ENCODE measurements at places on chromosomes 3 and 15.

DNA sequence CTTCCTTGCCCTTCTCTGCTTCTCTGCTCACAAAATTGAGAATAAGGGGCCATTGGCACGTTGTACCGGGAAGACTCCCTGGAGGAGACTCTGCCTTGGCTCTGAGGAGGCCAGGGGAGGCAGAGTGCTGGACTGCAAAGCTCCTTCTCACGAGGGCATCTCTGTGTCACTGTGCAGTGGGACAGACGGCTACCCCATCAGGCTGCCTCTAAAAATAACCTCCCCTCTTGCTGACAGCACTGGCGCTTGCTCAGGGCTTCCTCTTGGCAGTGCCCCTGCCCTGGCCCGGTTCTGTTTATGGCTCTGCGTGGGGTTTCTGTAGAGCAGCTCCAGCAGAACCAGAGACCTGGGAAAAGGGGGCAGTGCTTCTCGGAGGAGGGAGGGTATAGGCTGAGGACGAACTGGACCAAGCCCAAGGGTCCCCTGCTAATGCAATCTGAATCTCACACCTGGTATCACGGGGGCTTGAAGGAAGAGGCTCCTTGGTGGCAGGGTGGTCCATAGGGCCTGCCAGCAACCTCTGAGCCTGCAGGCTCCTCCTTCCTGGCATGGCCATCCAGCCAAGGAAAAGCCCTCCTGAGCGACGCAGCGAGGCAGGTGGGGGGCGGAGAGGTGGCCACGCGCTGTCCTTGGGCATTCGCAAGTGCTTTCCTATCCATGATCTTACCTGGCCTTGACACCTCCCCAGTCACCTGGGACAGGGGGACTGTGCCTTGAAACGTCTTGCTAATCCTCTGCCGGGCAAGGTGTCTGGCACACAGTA, 63.3 kb upstream of the TLE3 start:
- H3K4me1 ChIP-seq, result no peaks in the 10 kb centered on the region
- H3K27me3 ChIP-seq, result 0 out of 2 replicates have a peak, but pooled peaks cover 9% of the 10 kb centered on the region
- H3K4me3 ChIP-seq, result no peak overlapping the region
- H3K36me3 ChIP-seq, result no peaks in the 10 kb centered on the region
- no peak overlapping the region for H3K27ac ChIP-seq

- no peak for DNase-seq
- no peak overlapping the region for H3K4me3 ChIP-seq
- no peaks in the 10 kb centered on the region for H3K4me1 ChIP-seq
- no peak overlapping the region for H3K27ac ChIP-seq
- H3K27me3 ChIP-seq, result no peaks in the 10 kb centered on the region
Measured at GRCh38 chr3:191254098-191254873, 55.2 kb downstream of the OSTN start.

- H3K36me3 ChIP-seq, result peaks cover 96% of the 10 kb centered on the region
- DNase-seq, result no peak
- H3K4me3 ChIP-seq, result no peak overlapping the region
Measured at GRCh38 chr15:59131969-59132562, 27.1 kb downstream of the CCNB2 start.

GRCh38 chr3:152938974-152939636, 104.2 kb downstream of the P2RY1 start:
- no peaks in the 10 kb centered on the region for H3K27me3 ChIP-seq
- no peak overlapping the region for H3K4me3 ChIP-seq
- DNase-seq, result no peak
- no peaks in the 10 kb centered on the region for H3K4me1 ChIP-seq
- H3K36me3 ChIP-seq, result no peaks in the 10 kb centered on the region
- H3K27ac ChIP-seq, result no peak overlapping the region

GRCh38 chr3:184757022-184757651, 45.3 kb upstream of the MAGEF1 start:
- peak; percentile 76 for DNase-seq
- H3K36me3 ChIP-seq, result no peaks in the 10 kb centered on the region
- H3K27me3 ChIP-seq, result no peaks in the 10 kb centered on the region
- H3K4me1 ChIP-seq, result peaks cover 18% of the 10 kb centered on the region

DNA sequence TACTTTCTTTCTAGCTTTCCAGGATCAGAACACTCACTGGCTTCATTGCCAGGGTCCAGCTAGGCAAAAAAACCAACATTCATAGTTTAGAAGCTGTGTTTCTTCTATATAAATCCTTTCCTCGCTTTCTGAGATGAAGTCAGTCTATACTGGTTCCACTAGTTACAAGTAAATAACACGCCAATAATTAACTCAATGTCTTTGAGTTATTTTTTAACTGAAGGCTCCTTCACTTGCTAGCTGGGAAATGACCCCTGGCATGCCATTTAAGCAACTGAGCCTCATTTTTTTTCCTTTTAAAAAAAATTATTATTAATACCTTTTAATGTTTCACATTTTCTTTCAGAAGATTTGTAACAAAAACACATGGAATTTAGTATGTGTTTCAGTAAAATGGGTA, 2.1 kb upstream of the CCDC174 start:
- no peak overlapping the region for H3K4me3 ChIP-seq
- H3K27me3 ChIP-seq, result peaks cover 8% of the 10 kb centered on the region
- DNase-seq, result no peak
- H3K27ac ChIP-seq, result no peak overlapping the region

DNA sequence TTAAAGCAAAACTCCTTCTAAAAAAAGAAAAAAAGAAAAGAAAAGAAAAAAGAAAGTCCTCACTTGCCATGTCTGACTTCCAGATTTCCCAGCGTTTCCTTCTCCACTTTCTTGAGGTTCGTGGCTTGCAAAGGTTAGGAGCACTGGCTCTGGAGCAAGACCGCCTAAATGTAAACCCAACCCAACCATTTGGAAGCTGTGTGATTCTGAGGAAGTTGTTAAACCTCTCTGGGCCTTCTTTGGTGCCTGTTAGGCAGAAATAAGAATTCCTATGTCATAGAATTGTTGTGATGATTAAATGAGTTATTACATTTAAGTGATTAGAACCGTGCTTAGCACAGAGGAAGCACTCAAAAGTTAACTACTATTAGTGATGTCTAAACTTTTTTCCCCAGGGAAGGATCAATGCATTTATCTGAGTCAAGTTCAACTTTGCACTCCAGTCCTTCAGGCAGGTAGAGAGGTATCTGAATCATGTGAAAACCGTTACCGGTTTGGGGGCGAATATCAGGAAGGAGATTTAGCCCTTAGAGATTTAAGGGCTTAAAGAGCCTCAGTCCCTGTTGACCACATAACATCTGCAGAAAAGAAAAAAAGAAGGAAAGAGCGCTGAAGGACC, 78.3 kb upstream of the HES1 start:
- no peaks in the 10 kb centered on the region for H3K27me3 ChIP-seq
- peak overlapping the region; percentile 64 for H3K27ac ChIP-seq
- H3K4me1 ChIP-seq, result peaks cover 20% of the 10 kb centered on the region
- H3K36me3 ChIP-seq, result no peaks in the 10 kb centered on the region
- peak overlapping the region; percentile 48 for H3K4me3 ChIP-seq
- no peak for DNase-seq

- H3K4me3 ChIP-seq, result no peak overlapping the region
- DNase-seq, result peak; percentile 20
- H3K36me3 ChIP-seq, result no peaks in the 10 kb centered on the region
- peaks cover 4% of the 10 kb centered on the region for H3K4me1 ChIP-seq
- no peaks in the 10 kb centered on the region for H3K27me3 ChIP-seq
Measured at GRCh38 chr3:10437995-10438901, 67.1 kb downstream of the ATP2B2 start.

GRCh38 chr3:81349816-81350340, 411.6 kb downstream of the GBE1 start:
- no peak overlapping the region for H3K27ac ChIP-seq
- H3K4me1 ChIP-seq, result peaks cover 14% of the 10 kb centered on the region
- DNase-seq, result no peak
- no peak overlapping the region for H3K4me3 ChIP-seq
- no peaks in the 10 kb centered on the region for H3K36me3 ChIP-seq

All from SJCRH30 (cell line).